ENCODE measurements at places on chromosomes 5 and 9.

GRCh38 chr5:158499075-158499891, 600.4 kb downstream of the EBF1 start:
- no peaks in the 10 kb centered on the region for H3K36me3 ChIP-seq
- no peak overlapping the region for H3K27ac ChIP-seq
- H3K4me1 ChIP-seq: no peaks in the 10 kb centered on the region
- no peak for DNase-seq
- no peak overlapping the region for H3K4me3 ChIP-seq

GRCh38 chr9:128292009-128292408, 15.9 kb downstream of the SWI5 start:
- peaks cover 3% of the 10 kb centered on the region for H3K4me1 ChIP-seq
- DNase-seq: no peak
- no peaks in the 10 kb centered on the region for H3K27me3 ChIP-seq
- H3K4me3 ChIP-seq: no peak overlapping the region
- H3K36me3 ChIP-seq: peaks cover 3% of the 10 kb centered on the region
- H3K27ac ChIP-seq: no peak overlapping the region

- peaks cover 4% of the 10 kb centered on the region for H3K36me3 ChIP-seq
- H3K27me3 ChIP-seq: no peaks in the 10 kb centered on the region
- no peak for DNase-seq
- no peak overlapping the region for H3K27ac ChIP-seq
These were observed 58.9 kb downstream of the AUH start for GRCh38 chr9:91302831-91303230.

- no peak overlapping the region for H3K27ac ChIP-seq
- H3K4me1 ChIP-seq: peaks cover 2% of the 10 kb centered on the region
- peaks cover 5% of the 10 kb centered on the region for H3K36me3 ChIP-seq
These were observed 135.4 kb upstream of the CKMT2 start for GRCh38 chr5:81097713-81098112.

DNA sequence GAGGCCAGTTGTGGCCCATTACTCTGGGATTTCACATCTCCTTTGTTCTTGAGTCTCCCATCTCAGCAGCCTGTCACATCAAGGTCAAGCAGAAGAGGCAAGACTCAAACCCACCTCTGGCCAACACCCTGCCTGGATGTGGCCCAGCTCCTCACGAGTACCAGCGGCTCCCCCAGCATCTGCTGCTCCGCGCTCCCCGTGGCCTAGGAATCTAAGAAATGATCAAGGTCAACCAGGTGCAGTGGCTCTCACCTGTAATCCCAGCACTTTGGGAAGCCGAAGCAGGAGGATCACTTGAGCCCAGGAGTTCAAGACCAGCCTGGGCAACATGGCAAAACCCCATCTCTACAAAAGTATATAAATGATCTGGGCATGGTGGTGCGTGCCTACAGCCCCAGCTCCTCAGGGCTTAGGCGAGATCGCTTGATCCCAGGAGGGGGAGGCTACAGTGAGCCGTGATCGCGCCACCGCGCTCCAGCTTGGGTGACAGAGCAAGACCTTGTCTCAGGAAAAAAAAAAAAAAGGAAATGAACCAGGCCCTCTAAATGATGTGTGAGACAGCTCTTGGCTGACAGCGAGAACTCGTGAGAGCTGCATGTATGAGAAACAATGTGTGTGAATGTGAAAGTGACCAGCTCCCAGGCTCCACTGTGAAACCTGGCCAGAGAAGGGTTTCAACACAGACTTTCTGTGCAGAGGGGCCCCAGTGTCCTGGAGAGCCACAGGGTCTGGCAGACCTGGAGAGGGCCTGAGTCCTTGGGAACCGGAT, 61.6 kb upstream of the ANGPTL2 start:
- H3K27me3 ChIP-seq: no peaks in the 10 kb centered on the region
- no peaks in the 10 kb centered on the region for H3K4me1 ChIP-seq
- no peak for DNase-seq
- H3K4me3 ChIP-seq: no peak overlapping the region

GRCh38 chr5:2582106-2582505, 169.4 kb downstream of the IRX2 start:
- no peak overlapping the region for H3K4me3 ChIP-seq
- no peaks in the 10 kb centered on the region for H3K27me3 ChIP-seq
- no peak for DNase-seq
- H3K36me3 ChIP-seq: no peaks in the 10 kb centered on the region

GRCh38 chr5:43515678-43516048, 715 bp upstream of the C5orf34 start:
- peak overlapping the region; percentile 97 for H3K27ac ChIP-seq
- peak overlapping the region; percentile 91 for H3K4me3 ChIP-seq
- H3K27me3 ChIP-seq: no peaks in the 10 kb centered on the region
- H3K4me1 ChIP-seq: peaks cover 25% of the 10 kb centered on the region
- DNase-seq: no peak

DNA sequence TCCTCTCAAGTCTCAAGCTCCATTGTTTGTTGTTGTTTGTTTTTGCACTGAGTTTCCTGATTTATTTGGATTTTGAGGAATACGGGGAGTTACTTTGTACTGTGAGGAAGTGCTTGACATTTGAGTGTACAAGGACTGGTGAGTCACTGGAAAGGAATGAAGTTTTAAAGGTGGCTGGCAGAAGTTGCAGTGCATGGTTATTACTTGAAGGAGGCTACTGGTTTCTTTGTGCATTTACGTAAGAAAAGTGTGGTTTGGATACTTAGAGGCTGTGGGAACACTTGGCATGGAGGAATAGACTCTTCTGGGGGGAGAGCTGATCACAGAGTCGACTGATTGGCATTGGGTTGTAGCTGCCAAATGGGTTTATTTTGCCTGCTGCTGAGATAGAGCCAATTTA, 919.0 kb downstream of the TAF11L14 start:
- no peak overlapping the region for H3K27ac ChIP-seq
- H3K4me3 ChIP-seq: no peak overlapping the region
- no peaks in the 10 kb centered on the region for H3K27me3 ChIP-seq
- no peaks in the 10 kb centered on the region for H3K36me3 ChIP-seq

All from T-helper 17 cell (primary cell).